ENCODE measurements at places on chromosomes 5 and 9. TPM values are rescaled to one million over a fixed set of nuclear protein-coding genes. Genes with fewer than 3 reads are reported as not detected.

DNA sequence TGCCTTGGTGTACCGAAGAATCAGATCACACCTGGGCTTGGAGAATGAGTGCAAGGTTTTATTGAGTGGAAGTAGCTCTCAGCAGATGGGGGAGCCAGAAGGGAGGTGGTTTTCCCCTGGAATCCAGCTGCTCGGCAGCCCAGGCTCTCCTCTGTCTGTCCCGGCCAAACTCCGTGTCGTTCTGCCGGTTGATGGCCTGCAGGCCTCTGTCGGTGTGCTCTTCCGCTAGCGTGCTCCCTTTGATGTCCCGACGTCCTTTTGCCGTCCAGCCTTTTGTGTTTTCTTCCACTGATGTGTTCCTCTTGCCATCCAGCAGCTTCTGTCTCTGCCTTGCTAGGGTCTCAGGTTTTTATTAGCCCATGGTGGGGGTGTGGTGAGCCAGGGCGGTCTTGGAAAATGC is 28.0 kb upstream of the MIER3 start:
- DNase-seq = no peak

- no peak for DNase-seq
Observed at GRCh38 chr9:80878556-80878955, 810.8 kb downstream of the TLE1 start.

CER1 gene
- polyA plus RNA-seq = not detected

ERMP1 gene
- 6.1 TPM for polyA plus RNA-seq

- no peak for DNase-seq
Observed at GRCh38 chr9:99008203-99008602, 64.5 kb downstream of the COL15A1 start.

C9 gene
- polyA plus RNA-seq = 0.20 TPM

DNA sequence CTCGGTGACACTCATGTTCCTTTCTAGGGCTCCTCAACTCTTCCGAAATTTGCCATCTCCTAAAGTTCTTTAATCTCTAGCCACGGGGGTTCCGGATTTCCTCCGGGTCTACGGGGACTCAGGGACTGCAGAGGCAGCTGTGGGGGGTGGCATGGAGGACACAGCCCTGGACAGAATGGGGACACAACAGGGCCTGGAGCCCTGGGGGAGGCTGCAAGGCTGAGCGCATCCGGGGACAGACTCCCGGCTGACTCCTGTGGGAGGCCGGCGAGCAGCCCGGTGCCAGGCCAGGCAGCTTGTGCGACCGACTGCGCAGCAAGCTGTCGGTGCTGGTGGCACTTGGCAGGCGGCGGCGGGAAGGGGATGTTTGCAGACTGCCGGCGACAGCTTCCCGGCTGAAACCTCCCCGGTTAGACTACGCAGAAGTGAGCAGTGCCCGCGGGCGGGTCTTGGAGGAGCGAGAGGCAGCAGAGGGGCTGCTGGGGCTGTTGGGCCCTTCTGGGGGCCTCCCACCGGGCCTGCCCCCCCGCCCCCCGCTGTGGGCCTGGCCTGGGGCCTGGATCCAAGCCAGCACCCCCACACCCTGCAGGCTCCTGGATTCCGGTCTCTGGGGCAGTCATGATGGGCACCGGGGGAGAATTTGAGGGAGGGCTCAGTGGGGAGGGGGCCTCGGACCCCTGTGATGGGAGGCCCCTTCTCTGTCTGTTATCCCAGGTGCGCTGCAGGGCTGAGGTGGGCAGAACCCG is 28.7 kb upstream of the UBAC1 start:
- no peak for DNase-seq

TLE1 gene
- polyA plus RNA-seq = 52.4 TPM

DNA sequence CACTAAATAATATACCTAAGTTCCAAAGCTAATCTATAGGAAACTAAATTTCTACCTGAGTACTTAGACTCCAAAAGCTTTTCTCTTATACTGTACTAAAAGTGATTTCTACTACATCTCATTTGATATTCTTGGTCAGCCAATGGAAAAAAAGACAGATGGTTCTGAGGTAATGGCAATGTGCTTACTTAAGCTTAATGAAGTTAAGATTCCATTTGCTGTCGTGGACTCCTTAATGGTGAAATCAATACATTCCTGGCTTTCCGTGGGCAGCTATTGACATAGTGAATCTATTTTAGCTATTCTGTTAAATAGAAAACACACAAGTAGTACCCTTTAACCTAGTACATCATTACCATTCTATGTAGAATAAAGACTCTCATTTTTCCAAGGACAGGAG is 1825.6 kb upstream of the CDH9 start:
- no peak for DNase-seq

FAXDC2 gene
- polyA plus RNA-seq = 14.1 TPM

DNA sequence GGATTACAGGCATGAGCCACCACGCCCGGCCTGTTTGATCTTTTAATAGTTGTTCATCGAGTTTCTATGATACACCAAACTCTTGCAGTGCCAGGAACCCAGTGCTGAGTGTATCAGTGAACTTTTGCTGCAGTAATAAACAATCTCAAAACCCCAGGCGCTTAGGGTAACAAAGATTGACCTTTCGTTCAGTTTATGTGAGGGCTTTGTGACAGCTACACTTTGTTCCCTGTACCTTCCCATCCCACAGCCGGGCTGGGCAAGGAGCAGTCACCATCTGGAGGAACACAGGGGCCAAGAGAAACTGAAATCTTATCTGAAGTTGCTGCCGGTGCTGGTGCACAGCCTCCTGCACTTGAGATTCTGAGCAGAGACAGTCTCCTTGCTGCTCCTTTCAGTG is 17.2 kb upstream of the WNK2 start:
- DNase-seq = no peak
